Esophagus squamous epithelium (tissue), 5 donors: ENCODE measurements at places on chromosomes 4 and X. TPM values are rescaled to one million over a fixed set of nuclear protein-coding genes. Genes with fewer than 3 reads are reported as not detected.

Gene TIMM8A
- 9.9 TPM for total RNA-seq

Gene ODAPH
- total RNA-seq, result not detected

Gene CCDC149
- 1.8 TPM for total RNA-seq

Gene PROM1
- 1.7 TPM for total RNA-seq

Gene BBS12
- total RNA-seq, result 2.5 TPM

Gene HTN1
- not detected for total RNA-seq

Gene RXFP1
- total RNA-seq, result not detected

Gene FGF13
- 0.48 TPM for total RNA-seq

Gene FUNDC2
- 34.0 TPM for total RNA-seq

Gene POU4F2
- not detected for total RNA-seq

Gene COL4A6
- 6.5 TPM for total RNA-seq

Gene SLC34A2
- total RNA-seq, result 7.9 TPM

Gene TBX22
- total RNA-seq, result not detected

DNA sequence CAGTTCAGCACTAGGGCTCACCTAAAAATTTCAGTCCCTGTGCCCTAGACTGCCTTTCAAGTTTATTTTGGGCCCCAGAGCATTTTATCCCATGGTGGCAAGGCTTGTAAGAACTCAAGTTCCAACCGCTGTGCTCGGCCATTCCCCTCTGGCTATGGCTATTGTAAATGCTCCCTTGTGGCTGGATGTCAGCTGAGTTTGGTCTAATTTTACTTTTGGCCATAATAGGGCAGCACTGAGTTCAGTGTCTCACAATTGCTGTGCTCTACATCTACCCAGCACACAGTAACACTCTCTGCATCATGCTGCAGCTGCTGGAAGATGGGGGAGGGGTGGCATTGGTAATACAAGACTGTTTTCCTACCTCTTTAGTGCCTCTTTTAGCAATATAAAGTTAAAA is 210.8 kb upstream of the IRS4 start:
- no peak for DNase-seq
- H3K36me3 ChIP-seq, result no peaks in the 10 kb centered on the region
- H3K4me1 ChIP-seq, result no peaks in the 10 kb centered on the region
- no peak overlapping the region for H3K27ac ChIP-seq

GRCh38 chrX:15761564-15762191 is 23.6 kb downstream of the CA5B start:
- H3K4me3 ChIP-seq, result no peak overlapping the region
- DNase-seq, result no peak
- H3K27me3 ChIP-seq, result no peaks in the 10 kb centered on the region
- no peak overlapping the region for H3K27ac ChIP-seq

DNA sequence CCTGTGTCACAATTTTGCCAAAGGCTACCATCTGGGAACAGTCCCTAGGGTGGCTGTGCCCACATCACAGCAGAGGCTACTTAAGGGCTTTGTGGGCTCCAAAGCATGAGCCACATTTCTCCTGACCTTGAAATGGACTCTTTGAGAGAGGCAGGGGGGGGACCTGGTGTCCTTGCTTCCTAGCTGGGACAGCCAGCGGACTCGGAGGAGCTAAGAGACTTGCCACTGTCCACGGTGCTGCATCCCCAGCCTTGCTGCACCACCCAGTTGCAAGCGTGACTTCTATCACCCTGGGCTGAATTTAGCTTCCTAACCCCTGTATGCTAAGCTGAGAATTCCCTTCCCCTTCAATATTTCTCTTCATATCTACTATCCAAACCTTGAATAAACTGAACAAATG is 99.0 kb downstream of the PHKA2 start:
- no peak overlapping the region for H3K4me3 ChIP-seq
- no peaks in the 10 kb centered on the region for H3K36me3 ChIP-seq
- H3K27me3 ChIP-seq, result no peaks in the 10 kb centered on the region
- H3K4me1 ChIP-seq, result peaks cover 32% of the 10 kb centered on the region

DNA sequence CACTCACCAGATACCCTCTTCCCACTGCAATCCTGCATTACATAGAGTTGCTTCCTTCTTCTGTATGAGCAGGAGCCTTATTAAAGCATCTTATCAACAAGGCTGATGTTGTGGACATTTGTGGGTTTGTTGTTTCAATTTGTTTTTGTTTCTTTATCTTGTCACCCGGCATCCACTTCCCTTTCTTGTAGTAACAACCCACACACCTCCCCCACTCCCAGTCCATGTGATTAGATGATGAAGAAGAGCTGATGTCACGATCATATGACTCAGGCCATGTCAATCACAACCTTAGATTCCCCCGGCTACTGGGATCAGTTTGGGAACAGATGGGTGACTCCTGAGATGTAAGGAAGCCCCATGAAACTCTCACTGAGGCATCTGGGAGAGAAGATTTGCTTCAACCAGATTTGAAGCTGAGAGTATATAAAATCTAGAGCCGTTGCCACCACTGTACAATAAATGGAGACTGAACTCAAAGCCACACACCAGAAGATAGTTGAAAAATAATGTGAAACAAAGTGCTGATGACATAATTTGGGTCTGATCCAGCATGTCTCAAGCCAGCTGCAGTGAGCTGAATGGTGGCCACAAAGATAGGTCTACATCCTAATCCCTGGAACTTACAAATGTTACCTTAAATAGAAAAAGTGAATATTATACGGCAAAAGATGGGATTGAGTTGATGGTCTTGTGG is 34.1 kb upstream of the SRD5A3 start:
- H3K4me1 ChIP-seq, result no peaks in the 10 kb centered on the region
- H3K27ac ChIP-seq, result no peak overlapping the region
- no peaks in the 10 kb centered on the region for H3K27me3 ChIP-seq
- no peak overlapping the region for H3K4me3 ChIP-seq
- no peak for DNase-seq
- no peaks in the 10 kb centered on the region for H3K36me3 ChIP-seq

- H3K27ac ChIP-seq, result no peak overlapping the region
- no peaks in the 10 kb centered on the region for H3K36me3 ChIP-seq
- H3K4me1 ChIP-seq, result peaks cover 10% of the 10 kb centered on the region
Measured at GRCh38 chr4:821181-821591, 4.7 kb downstream of the CPLX1 start.

- H3K36me3 ChIP-seq, result no peaks in the 10 kb centered on the region
- no peak for DNase-seq
- H3K4me3 ChIP-seq, result no peak overlapping the region
- no peaks in the 10 kb centered on the region for H3K4me1 ChIP-seq
- H3K27me3 ChIP-seq, result no peaks in the 10 kb centered on the region
Measured at GRCh38 chr4:126890383-126890782, 742.4 kb upstream of the INTU start.

DNA sequence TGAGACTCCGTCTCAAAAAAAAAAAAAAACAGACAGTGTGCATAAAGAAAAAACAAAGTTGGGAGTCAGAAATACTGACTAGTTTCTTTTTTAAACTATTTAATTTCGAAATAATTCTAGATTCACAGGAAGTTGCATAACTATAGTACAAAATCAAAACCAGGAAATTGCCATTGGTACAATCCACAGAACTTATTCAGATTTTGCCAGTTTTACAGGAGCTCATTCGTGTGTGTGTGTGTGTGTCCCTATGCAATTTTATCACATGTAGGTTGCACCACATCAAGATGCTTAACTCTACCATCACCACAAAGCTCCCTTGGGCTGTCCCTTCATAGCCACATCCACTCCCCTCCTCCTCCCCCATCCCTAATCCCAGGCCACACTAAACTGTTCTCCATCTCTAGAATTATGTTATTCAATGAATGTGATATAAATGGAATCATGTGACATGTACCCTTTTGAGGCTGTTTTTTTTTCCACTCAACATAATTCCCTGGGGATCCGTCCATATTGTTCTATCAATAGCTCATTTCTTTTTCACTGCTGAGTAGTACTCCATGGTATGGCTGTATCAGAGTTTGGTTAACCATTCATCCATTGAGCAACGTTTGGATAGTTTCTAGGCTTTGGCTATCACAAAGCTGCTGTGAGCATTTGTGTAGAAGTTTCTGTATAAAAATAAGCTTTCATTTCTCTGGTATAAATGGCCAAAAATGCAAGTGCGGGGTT is 16.3 kb upstream of the DDX3X start:
- H3K4me3 ChIP-seq, result no peak overlapping the region
- DNase-seq, result no peak
- no peaks in the 10 kb centered on the region for H3K27me3 ChIP-seq
- no peaks in the 10 kb centered on the region for H3K4me1 ChIP-seq
- H3K36me3 ChIP-seq, result no peaks in the 10 kb centered on the region

DNA sequence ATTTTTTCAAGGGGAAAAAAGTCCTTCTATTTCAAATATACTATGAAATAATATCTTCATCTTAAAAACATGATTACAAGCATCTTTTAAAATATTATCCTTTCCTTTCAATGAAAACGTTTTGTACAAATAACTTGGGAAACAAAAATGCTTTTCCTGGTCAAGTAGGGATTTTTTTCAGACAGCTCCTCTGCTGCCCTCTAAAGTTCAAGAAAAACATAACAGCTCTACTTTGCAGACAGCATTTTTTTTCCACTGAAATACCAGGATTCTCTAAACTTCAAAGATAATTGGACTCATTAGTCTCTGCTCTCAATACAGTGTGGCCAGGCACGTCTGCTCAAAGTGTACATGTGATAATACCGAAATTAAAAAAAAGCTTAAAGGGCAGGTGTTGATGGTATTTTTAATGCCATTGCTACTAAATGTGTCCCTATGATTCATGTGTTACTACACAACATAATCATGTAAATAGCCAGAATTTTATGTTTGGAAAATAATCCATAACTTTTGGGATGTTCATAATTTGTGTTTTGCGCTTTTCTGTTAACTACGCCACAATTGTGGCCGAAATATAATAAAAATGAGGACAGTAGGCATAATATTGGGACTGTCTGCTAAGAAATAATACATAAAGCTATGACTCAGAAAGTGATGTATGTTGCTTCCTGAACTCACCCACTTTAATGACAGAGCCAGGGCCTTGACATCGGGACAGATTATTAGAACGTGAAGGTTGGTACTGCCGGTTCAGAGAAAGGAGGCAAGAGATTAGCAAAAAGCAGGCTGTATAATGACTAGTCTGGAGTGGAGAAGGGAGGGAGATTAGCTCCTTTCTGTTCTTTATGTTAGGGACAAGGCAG is 478.9 kb downstream of the KCNIP4 start:
- no peak for DNase-seq
- H3K4me1 ChIP-seq, result no peaks in the 10 kb centered on the region
- no peak overlapping the region for H3K27ac ChIP-seq
- no peaks in the 10 kb centered on the region for H3K27me3 ChIP-seq

GRCh38 chr4:173522160-173522950 is 7.7 kb downstream of the HAND2 start:
- peaks cover 4% of the 10 kb centered on the region for H3K4me1 ChIP-seq
- H3K4me3 ChIP-seq, result peak overlapping the region; percentile 2
- no peaks in the 10 kb centered on the region for H3K36me3 ChIP-seq
- peaks cover 26% of the 10 kb centered on the region for H3K27me3 ChIP-seq

GRCh38 chr4:38664706-38665401 is 855 bp downstream of the KLF3 start:
- peaks cover 61% of the 10 kb centered on the region for H3K4me1 ChIP-seq
- peak overlapping the region; percentile 99 for H3K27ac ChIP-seq
- DNase-seq, result no peak
- H3K4me3 ChIP-seq, result peak overlapping the region; percentile 93

- H3K36me3 ChIP-seq, result no peaks in the 10 kb centered on the region
- no peak for DNase-seq
- H3K27ac ChIP-seq, result no peak overlapping the region
Measured at GRCh38 chr4:163587867-163588266, 93.4 kb downstream of the TMA16 start.

DNA sequence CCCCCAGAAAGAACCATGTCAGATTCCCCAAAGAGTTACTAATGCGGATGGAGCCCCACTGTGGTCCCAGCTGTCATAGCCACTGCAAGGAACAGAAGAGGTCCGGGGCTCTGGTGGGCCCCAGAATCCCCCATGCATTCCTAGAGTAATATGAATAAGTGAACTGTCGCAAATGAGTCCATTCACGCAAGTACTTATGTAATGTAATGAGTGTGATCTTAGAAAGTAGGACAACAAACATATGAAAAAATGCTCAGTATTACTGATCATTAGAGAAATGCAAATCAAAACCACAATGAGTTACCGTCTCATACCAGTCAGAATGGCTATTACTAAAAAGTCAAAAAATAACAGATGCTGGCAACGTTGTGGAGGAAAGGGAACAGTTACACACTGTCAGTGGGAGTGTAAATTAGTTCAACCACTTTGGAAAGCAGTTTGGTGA is 141.5 kb upstream of the RBPJ start:
- no peaks in the 10 kb centered on the region for H3K27me3 ChIP-seq
- no peak overlapping the region for H3K4me3 ChIP-seq
- H3K27ac ChIP-seq, result no peak overlapping the region
- H3K4me1 ChIP-seq, result peaks cover 29% of the 10 kb centered on the region
- H3K36me3 ChIP-seq, result no peaks in the 10 kb centered on the region
- DNase-seq, result no peak

GRCh38 chr4:17766826-17767458 is 14.5 kb downstream of the FAM184B start:
- no peaks in the 10 kb centered on the region for H3K36me3 ChIP-seq
- H3K27me3 ChIP-seq, result no peaks in the 10 kb centered on the region
- H3K4me1 ChIP-seq, result peaks cover 15% of the 10 kb centered on the region
- H3K4me3 ChIP-seq, result no peak overlapping the region
- no peak overlapping the region for H3K27ac ChIP-seq

GRCh38 chrX:132833373-132833772 is 125.1 kb downstream of the HS6ST2 start:
- DNase-seq, result no peak
- H3K27ac ChIP-seq, result no peak overlapping the region
- no peaks in the 10 kb centered on the region for H3K36me3 ChIP-seq
- H3K4me3 ChIP-seq, result no peak overlapping the region
- H3K4me1 ChIP-seq, result no peaks in the 10 kb centered on the region

DNA sequence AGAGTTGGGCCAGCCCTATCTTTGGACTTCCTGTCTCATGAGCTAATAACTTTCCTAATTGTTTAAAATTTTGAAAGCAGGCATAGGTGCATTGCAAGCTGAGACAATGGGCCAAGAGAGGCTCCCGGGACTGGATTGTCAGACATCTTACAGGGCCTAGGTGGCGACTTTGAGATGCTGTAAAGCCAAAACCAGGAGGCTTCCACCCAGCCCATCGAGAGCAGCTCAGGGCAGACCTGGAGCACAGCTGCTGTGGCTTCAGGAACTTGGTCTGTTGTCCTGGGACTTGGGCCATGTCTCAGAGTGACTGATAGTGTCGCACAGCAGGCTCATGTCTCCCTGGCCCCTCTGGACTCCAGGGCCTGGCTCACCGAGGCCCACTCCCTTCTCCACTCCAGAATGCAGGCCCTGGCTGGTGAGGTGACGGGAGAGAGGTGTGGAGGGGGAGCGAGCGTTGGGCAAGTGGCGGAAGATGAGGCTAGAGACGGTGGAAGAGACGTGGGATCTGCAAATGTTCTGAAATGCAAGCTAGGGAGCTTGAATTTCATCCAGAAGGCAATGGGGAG is 24.1 kb upstream of the MTM1 start:
- no peak overlapping the region for H3K27ac ChIP-seq
- DNase-seq, result no peak
- no peak overlapping the region for H3K4me3 ChIP-seq
- no peaks in the 10 kb centered on the region for H3K27me3 ChIP-seq
- H3K36me3 ChIP-seq, result no peaks in the 10 kb centered on the region

DNA sequence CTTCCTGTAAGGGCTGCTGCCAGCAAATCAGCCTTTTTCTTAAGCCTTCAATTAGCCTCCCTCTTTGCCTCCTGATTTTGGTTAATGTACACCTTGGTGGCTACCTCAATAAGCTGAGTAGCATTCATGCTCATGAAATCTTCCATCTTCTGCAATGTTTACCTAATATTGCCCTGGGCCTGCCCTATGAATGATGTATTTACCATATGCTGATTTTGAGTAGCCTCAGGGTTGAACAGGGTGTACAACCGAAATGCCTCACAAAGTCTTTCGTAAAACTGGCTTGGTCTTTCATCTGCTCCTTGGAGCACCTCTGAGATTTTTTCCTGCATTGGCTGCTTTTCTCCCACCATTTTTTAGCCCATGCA is 29.8 kb downstream of the SULT1E1 start:
- H3K27ac ChIP-seq, result no peak overlapping the region
- DNase-seq, result no peak
